ENCODE measurements at places on chromosomes 3 and 15.

DNA sequence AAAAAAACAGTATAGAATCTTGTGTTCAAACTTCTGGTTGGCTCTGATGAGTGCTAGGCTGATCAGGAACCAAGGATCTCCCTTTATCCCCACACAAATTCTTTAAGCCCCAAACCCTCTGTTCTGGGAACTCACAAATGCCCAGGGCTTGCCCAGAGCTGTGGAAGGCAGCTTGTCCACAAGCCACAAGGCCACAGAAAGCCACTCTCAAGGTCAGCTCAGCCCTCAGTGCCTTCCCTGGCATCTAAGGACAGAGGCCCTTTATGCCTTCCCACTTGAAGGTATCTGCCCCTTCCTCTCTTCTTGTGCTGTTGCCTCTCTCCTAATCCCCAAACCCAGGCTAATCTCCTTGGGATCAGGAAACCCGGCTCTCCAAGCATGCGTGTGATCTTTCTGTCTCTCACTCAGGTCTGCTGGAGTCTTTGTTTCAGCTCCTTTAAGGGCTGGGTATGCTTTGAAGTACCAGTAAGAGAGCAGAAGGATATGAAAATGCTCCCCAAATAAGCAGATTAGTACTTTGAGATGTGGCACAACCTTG lies 145.0 kb upstream of the TRIM42 start:
- no peak for DNase-seq

GRCh38 chr3:133384331-133385027 lies 15.4 kb upstream of the BFSP2 start:
- no peak for DNase-seq

DNA sequence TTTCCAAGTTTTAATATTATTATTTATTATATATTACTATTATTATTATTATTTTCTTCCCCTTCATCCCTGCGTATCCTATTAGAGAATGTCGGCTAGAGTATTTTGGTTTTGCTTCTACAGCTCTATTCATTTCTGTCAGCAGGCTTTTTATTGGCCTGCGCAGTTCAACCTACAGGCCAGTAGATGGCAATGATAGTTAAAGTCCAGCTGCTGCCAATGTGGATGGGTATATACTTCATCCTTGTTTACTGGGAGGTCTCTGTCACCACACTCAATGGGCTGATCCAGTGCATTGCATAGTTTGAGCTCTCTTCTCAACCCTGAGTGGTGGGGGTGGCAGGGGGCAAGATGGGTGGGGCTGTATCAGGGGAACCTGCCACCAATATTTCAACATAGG lies 799.8 kb downstream of the NSUN3 start:
- no peak for DNase-seq

- no peak for DNase-seq
These were observed 69.5 kb downstream of the CCDC54 start for GRCh38 chr3:107446706-107447105.

DNA sequence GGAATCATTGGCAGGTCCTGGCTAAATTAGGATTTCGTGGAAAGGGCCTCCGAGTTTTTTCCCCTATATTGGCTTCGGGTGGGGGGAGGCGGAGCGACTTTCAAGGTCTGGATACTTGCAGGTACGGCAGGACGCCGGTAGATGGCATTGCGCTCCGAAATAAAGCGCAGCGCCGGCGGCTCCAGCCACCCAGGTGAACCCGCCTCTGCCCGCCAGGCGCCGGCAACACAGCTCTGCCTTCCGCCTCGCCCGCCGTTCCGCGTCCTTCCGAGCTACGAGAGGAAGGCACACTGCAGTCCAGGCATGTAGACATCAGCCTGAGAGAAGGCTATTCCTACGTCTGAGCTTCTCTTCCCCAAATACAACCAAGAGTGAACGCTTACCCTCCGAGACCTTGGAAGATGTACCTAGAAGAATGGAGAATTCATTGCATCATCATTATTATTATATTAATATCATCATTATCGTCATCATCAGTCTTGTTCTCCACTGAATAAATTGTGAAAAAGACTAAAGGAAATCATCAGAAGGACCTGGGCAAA lies 514.1 kb downstream of the MECOM start:
- DNase-seq = peak; percentile 43

Measured in activated T-helper 9 cell treated with anti-CD3 and anti-CD28 coated beads, Interleukin-2, amount 50 U/mL, for 16 hours (primary cell).